ENCODE measurements at places on chromosomes 2 and 18.

DNA sequence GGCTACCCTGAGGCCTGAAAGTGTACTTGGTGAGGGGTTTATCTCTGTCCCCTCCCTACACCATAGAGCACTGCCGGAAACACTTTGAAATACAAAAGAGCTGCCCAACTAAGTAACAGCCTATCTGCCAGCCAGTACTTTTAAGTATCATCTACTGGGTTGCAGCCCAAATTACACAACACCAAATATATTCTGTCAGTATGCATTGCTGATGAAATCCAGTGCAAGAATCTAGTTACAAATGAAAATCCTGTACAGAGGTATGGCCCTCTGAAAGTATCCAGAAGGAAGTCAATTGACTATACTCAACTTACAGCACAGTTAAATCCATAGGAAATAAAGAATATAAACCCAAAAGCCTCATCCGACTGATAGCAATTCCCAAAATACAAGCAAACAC, 280.8 kb downstream of the CCDC85A start:
- DNase-seq: no peak

GRCh38 chr2:33859811-33860461, 260.8 kb upstream of the FAM98A start:
- DNase-seq: peak; percentile 15

DNA sequence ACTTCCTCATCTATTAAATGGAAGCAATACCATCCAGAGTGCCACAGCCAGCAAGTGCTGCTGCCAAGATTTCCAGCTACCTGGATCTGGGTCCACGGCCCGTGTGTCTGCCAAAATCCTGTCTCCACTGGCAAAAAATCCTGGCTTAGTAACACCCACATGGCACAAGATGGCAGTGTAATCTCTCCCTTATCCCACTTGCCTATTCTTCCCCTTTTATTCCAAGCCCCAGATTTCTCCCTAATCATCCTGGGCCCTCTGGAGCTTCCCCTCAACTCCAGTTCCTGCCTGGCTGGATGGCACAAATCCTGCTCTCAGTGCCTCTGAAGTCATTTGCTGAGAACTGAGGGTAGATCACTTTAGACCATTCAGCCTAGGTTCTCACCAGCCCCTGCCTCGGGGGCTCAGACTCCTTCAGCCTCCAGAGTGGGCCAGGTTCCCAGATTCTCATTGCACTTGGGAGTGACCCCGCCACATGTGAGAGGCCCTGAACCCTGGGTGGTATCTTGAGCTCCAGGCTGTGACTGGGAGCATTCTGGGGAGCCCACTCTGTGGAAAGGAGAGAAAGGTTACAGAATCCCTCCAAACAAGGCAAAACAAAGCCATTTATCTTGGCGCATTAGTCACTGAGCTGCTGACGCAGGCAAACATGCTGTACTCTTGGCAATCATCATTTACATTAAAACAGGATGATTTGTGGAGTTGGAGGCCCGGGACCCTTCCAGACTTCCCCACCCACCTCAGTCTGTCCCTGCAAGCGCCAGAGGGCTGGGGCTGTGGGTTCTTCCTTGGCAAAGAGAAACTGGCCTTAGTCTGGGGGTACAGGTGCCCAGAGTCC, 325.8 kb downstream of the DYSF start:
- no peak for DNase-seq

- no peak for DNase-seq
These were observed 344.0 kb downstream of the LRRTM1 start for GRCh38 chr2:79960519-79960918.

DNA sequence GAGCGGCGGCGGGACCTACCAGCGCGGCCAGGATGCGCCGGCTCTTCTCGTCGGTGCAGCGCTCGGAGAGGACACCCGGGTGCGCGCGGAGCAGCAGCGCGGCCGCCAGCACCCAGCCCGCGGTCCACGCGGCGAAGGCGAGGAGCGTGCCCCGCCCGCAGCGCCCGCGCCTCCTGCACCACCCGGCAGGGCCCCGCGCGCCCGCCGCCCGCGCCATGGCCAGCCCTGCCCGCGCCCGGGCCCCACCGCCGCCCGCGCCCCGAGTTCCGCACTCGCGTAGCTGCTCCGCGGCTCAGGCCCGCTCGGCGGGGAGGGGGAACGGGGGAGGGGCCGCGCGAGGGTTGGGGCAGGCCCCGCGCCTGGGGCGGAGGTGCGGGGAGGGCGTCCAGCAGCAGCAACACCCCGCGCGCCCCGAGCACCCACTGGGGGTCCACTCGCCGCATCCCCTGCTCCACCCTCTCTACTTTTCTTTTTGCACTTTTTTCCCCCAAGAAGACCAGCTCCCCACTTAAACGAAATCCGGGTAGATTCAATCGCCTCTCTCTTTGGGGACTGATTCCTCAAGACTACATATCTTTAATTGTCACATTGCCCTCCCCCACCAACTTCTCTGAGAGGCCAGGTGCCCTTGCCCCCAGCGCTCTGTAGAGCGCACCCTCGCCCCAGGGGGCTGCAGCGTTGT, at the start of gene DIPK1C:
DIPK1C (minus strand) TSS at position 266 of the 682 bp plus-strand sequence; CDS start at position 217, 49 bp downstream.
- peak; percentile 40 for DNase-seq

DNA sequence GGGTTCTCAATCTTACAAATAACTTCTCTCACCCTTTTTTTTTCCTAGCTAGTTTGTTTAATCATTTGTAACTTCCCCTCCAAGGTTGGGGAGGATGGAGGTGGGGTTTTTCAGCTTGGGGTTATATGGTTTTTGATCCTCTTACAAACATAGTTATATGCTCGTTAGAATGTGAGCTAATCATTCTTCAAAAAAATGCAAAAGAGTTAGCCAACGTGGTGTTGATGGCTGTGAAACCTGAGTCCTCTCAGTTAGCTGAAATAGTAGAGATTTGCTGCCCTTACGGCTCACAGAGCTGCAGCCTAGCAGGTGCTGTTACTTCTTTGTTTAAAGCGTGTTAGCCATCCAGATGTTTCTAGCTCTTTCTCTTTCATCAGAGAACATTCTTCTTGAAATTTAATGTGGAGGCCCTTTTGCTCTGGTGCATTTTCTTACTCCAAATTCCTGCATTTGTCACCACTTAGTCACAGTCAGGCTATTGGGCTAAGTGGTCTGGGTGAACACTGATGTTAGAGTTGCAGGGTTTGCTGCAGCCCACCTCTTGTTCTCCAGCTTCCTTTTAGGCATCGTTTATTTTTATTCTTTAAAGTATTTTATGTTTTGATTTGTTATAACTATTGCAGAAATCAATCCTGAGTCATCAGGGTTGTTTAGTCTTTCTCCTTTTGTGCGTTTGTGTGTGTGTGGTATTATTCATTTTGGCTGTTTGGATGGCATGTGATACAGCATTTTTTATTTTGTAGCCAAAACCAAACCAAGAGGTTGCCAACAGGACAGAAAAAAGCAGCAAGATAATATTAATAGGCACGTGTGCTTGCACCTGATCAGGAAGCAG, 41.1 kb downstream of the LIMS1 start:
- no peak for DNase-seq

DNA sequence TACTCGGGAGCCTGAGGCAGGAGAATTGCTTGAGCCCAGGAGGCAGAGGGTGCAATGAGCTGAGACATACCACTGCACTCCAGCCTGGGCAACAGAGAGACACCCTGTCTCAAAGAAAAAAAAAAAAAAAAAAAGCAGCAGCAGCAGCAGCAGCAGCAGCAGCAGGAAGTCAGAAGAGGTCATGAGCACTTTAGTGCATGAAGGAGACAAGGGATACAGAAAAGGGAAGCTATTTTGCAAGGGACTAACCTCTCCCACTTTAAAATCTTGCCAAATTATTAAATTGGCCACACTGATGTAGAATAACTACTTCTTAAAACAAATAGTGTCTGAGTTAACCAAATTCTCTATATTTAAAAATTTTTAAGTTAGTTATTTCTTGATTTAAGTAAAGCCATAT, 113.4 kb upstream of the PDE1A start:
- DNase-seq: no peak

DNA sequence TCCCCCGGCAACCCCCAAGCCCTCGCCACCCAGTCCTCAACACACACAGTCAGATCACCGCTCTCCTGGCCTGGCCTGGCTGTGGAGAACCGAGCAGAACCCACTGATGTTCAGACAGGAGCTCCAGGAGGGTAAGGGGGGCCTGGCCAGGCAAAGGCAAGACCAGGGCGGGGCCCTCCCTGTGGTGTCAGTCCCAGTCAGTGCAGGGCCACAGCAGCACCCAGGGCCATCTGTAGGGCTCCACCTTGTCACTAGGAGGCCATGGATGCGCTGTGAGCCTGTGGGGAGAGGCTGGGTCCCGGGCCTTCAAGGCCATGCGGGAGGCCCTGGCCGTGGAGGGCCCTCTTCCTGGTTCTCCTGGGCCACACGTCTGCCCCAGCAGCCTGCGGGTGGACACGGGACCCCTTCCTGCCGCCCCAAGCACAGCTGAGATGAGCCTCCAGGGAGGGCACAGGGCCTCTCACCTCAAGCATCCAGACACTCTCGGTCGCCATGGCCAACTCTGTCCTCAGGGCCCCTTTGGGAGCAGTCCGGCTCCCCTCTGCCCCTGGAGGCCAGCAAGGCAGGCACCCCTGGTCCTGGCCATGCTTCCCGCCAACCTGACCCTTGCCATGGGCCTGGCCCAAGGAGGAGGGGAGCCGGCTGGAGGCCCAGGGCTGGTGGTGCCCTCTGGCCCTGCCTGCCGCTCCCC, 2.0 kb downstream of the ANO7 start:
- no peak for DNase-seq

GRCh38 chr2:172647439-172647838, 88.2 kb upstream of the RAPGEF4 start:
- DNase-seq: no peak

DNA sequence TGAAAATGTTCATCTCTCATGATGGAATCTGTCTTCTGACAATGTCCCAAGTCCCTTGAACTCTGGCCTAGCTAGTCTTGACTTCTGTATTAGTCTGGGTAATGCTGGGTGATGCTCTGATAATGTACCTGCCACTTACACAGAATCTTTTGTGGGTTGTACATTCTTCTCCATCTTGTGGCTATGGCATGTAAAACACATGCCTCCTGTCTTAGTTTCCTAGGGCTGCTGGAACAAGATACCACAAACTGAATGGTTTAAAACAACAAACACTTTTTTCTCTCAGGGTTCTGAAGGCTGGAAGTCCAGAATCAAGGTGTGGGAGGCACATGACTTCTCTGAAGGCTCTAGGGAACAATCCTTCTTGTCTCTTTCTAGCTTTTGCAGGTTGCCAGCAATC, 57.1 kb downstream of the RAPGEF4 start:
- no peak for DNase-seq

GRCh38 chr18:80198994-80199748, 48.1 kb downstream of the PARD6G start:
- DNase-seq: no peak

GRCh38 chr2:149871091-149871885, 283.7 kb upstream of the MMADHC start:
- DNase-seq: no peak

- DNase-seq: peak; percentile 20
These were observed 57.1 kb downstream of the ADCYAP1 start for GRCh38 chr18:961644-962355.

DNA sequence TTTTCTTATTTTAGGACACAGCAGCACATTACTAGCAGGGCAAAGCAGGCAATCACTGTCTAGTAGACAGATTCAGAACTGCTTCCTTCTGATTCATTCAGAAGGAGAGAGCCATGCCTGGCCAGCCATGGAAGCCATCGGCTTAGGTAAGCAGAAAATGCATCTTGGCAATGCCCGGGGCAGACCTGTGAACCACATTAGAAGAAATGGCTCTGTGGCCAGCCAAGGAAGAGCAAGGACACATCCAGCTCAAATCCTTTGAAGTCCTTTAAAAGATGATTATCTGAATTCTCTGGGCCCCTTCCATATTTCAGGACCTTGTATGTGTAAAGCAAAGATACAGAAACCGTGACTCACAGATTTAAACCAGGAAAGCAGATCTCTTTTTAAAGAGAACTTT, 227.4 kb downstream of the PID1 start:
- DNase-seq: no peak

DNA sequence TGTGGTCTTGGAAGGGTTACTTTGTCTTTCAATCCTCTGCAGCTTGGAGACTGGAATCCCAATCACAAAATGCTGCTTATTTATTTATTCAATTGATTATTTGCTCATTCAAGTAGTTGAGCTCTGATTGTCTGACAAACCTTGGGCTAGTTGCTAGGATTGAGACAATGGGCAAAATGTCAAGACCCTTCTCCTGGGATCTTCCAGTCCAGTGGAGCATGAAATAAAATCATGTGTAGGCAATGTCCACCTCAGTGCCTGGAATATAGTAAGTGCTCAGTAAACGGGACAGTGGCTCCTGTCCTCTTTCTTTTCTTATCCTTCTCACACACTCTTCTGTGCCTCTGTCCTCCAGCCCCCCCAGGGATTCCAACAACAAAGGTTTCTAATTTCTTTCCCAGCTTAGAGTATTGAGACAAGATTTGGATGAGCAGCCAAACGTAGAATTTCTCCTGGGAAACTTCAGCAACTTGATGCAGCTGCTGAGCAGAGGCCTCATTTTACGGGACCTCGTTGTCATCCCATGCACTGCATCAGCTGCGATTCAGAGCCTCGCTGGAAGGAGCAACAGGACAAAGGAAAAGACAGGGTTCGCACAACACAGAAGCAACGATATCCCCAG, 545.0 kb downstream of the SOX11 start:
- DNase-seq: no peak

DNA sequence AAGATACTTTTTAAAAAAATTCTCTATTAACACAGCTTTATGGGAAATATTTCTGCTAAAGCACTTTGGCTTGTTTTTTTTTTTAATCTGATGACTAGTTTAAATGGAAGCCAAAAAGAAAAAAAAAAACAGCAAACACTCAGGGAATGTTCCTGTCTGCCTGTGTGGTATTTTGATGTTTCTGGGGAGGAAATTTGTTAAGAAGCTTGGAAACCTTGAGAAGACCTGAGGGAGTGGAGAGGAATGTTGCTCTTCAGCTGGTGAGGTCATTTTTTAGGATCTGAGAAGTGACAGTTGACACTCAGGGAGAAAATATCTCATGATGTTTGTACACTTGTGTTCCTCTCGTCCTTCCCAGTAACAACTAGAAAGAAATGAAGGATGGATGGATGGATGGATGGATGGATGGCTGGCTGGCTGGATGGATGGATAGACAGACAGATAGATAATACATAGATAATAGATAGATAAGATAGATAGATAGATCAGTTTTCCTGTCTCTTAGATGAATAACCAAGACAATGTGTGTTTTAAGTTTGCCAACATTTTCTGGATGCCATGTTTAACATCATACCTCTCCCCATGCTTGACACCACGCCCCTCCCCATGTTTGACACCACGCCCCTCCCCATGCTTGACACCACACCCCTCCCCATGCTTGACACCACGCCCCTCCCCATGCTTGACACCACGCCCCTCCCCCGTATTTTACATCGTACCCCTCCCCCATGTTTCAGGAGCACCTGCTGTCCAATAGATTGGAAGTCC, 84.8 kb downstream of the CTIF start:
- DNase-seq: no peak

GRCh38 chr2:119326938-119327337, 39.7 kb downstream of the C2orf76 start:
- DNase-seq: peak; percentile 34

- no peak for DNase-seq
These were observed 36.1 kb downstream of the TRAK2 start for GRCh38 chr2:201415149-201415548.

- peak; percentile 91 for DNase-seq
These were observed 7.0 kb downstream of the SLC35F6 start for GRCh38 chr2:26770986-26771586.

GRCh38 chr2:156687715-156688114, 251.5 kb downstream of the GPD2 start:
- no peak for DNase-seq

- DNase-seq: no peak
These were observed 8.5 kb downstream of the CEP76 start for GRCh38 chr18:12694032-12694431.

- DNase-seq: no peak
These were observed 4.0 kb upstream of the RTN4 start for GRCh38 chr2:55054106-55054875.

Data from pons (tissue), 1 donor.